Stimulated activated CD4-positive, alpha-beta T cell treated with anti-CD3 and anti-CD28 coated beads, Interleukin-4, amount 100 ng/mL, for 48 hours (primary cell): ENCODE measurements at places on chromosomes 4 and X.

GRCh38 chr4:16752150-16752549 lies 146.3 kb downstream of the LDB2 start:
- DNase-seq = no peak

- no peak for DNase-seq
Measured at GRCh38 chr4:23260511-23260910, 567.8 kb downstream of the GBA3 start.

- DNase-seq = no peak
Measured at GRCh38 chr4:84573385-84574068, 9.4 kb upstream of the CDS1 start.

GRCh38 chr4:51840781-51841180 lies 2.2 kb upstream of the DCUN1D4 start:
- no peak for DNase-seq

DNA sequence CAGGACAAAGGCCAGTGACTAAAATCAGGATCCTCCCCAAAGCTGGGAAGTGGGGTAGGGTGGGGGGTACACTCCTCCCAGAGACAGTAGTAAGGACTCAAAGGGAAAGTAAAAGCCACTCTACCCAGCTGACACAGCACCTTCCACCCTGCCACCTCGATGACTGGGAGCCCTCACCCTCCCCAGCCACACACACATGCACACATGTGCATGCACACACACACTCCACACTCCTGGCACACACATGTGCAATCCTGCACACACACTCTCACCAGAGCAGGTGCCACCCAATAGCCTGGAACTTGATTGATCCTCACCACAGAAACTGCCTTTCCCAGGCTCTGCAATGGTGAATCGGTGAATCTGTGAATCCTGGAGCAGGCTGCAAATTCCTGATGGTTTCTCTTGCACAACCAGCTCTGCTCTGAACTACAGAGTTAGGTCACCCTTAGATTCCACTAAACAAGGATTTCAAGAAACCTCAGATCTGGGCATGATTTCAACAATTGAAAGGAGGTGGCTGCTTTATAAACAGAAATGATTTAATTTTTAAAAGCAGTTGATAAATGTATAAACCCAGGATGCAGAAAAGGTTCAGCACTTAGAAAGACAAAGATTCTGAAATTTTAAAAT lies 21.5 kb downstream of the AMOT start:
- DNase-seq = no peak
